ENCODE measurements at places on chromosomes 12 and 14. TPM values are rescaled to one million over a fixed set of nuclear protein-coding genes. Genes with fewer than 3 reads are reported as not detected.
A peak's percentile ranks its signal among the peaks of the same experiment; 100 is the strongest.

- peak overlapping the region; percentile 59 for H3K27ac ChIP-seq
- no peaks in the 10 kb centered on the region for H3K36me3 ChIP-seq
- peak; percentile 19 for DNase-seq
- peaks cover 3% of the 10 kb centered on the region for H3K4me1 ChIP-seq
- no peaks in the 10 kb centered on the region for H3K27me3 ChIP-seq
Observed at GRCh38 chr14:23286902-23287479, 1.1 kb upstream of the HOMEZ start.

GRCh38 chr12:47383942-47384341, 304.2 kb upstream of the AMIGO2 start:
- H3K4me3 ChIP-seq, result no peak overlapping the region
- no peak overlapping the region for H3K27ac ChIP-seq
- H3K27me3 ChIP-seq, result no peaks in the 10 kb centered on the region

- no peak overlapping the region for H3K4me3 ChIP-seq
- no peak for DNase-seq
- peaks cover 15% of the 10 kb centered on the region for H3K36me3 ChIP-seq
- H3K27me3 ChIP-seq, result no peaks in the 10 kb centered on the region
- no peak overlapping the region for H3K27ac ChIP-seq
- peaks cover 49% of the 10 kb centered on the region for H3K4me1 ChIP-seq
Observed at GRCh38 chr14:95503365-95504134, 12.9 kb downstream of the SYNE3 start.

Gene CLEC1A
- not detected for total RNA-seq

- H3K4me3 ChIP-seq, result no peak overlapping the region
- DNase-seq, result peak; percentile 30
- H3K27ac ChIP-seq, result peak overlapping the region; percentile 80
- peaks cover 38% of the 10 kb centered on the region for H3K4me1 ChIP-seq
- no peaks in the 10 kb centered on the region for H3K27me3 ChIP-seq
Observed at GRCh38 chr14:69687606-69688298, 76.4 kb downstream of the SUSD6 start.

DNA sequence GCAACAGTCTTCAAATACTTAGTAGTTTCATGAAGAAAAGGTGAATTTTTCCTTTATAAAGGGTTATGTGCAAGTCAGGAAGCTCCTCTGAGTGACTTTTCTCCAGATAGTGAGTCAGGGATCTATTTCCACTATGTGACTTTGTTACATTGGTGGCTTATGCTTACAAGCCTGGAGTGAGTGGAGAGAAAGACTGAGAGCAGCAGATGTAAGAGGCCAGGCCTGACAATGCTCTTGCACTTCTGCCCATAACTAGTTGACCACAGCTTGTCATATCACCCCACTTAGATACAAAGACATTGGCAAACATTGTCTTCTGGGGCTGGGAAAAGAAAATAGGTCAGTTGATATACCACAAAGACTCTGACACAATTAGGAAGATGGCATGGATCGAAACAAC, 236.5 kb downstream of the PDZRN4 start:
- H3K27ac ChIP-seq, result no peak overlapping the region
- H3K36me3 ChIP-seq, result no peaks in the 10 kb centered on the region
- no peaks in the 10 kb centered on the region for H3K27me3 ChIP-seq
- DNase-seq, result peak; percentile 15
- no peak overlapping the region for H3K4me3 ChIP-seq
- H3K4me1 ChIP-seq, result no peaks in the 10 kb centered on the region

Gene AKAP5
- 2.5 TPM for total RNA-seq

DNA sequence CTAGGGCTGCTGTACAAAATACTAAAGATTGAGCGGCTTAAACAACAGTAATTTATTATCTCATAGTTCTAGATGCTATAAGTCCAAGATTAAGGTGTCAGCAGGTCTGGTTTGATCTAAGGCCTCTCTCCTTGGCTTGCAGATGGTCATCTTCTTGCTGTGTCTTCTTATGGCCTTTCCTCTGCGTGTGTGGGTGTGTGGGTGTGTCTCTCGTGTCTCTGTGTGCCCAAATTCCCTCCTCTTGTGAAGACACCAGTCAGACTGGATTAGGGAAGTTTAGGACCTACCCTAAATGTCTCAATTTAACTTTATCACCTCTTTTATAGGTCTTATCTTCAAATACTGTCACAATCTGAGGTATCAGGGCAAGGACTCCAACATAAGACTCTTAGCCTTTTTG, 28.3 kb downstream of the DDHD1 start:
- no peak overlapping the region for H3K4me3 ChIP-seq
- no peaks in the 10 kb centered on the region for H3K36me3 ChIP-seq

Gene CCDC196
- not detected for total RNA-seq

- no peaks in the 10 kb centered on the region for H3K27me3 ChIP-seq
- H3K27ac ChIP-seq, result no peak within 1 kb of the TSS
- no peak within 1 kb of the TSS for H3K4me3 ChIP-seq
- DNase-seq, result peak; percentile 91
- H3K36me3 ChIP-seq, result no peaks in the 10 kb centered on the region
Observed at GRCh38 chr12:109020796-109021380, at the start of gene SVOP. Gene SVOP (minus strand): TSS chr12:109021068. CDS start chr12:109020868, 200 bp downstream.

Gene TBC1D30
- total RNA-seq, result 4.3 TPM

- DNase-seq, result no peak
- no peak overlapping the region for H3K27ac ChIP-seq
- H3K36me3 ChIP-seq, result no peaks in the 10 kb centered on the region
- H3K4me1 ChIP-seq, result no peaks in the 10 kb centered on the region
Observed at GRCh38 chr12:79358716-79359300, 332.0 kb downstream of the PAWR start.

Gene GABARAPL1
- total RNA-seq, result 36.8 TPM

Gene CLEC14A
- 21.9 TPM for total RNA-seq

DNA sequence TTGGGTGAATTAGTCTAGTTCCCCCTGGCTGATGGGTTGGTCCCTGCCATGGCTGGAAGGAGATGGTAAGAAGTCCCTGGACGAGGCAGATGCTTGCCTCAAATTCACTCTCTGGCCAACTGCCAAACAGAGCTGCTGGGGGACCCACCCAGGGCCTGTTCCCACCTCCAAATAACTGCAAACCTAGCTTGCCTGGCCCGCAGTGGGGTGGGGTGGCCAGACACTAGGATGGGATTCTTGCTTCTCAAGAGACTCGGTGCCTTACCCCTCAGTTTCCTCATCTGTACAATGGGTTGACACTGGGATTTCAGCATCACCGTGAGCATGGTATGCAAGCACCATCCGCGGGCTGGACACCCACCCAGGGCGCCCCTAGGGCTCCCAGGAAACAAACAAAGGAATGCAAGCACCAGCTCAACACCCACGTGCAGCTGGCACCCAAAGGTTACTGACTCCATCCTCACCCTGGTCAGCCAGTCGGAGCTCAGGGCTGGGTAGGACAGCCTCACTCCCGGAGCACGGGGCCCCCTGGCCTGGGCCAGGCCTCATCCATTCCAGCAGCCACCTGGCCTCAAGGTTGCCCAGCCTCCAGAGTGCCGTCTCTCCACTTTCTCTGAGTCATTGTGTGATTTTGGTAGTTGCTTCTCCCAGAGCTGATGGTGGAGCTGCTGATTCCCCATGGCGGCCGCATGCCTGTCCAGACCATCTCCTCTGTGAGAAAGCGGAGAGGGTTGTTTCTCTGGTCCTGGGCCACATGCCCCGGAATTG, 205.2 kb upstream of the RTL1 start:
- H3K4me3 ChIP-seq, result no peak overlapping the region
- H3K36me3 ChIP-seq, result no peaks in the 10 kb centered on the region
- H3K27me3 ChIP-seq, result no peaks in the 10 kb centered on the region
- DNase-seq, result no peak
- H3K4me1 ChIP-seq, result no peaks in the 10 kb centered on the region
- no peak overlapping the region for H3K27ac ChIP-seq

DNA sequence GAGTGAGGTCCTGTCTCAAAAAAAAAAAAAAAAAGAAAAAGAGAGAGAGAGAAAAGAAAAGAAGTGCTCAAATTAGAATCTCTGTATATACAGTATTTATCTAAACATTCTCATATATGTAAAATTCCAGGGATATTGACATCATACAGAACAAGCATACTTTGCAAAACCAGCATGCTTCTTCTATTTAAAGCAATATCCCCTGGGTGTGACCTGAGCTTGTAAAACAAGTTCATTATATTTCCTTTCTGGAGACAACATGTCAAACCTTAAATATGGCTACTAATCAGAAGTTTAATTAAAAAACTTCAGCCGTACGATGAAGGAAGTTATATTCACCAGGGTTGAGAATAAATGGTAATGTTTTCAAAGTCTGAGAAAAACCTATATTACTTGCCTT, 175.8 kb upstream of the HMGA2 start:
- H3K27me3 ChIP-seq, result no peaks in the 10 kb centered on the region
- DNase-seq, result no peak
- H3K4me3 ChIP-seq, result no peak overlapping the region
- H3K36me3 ChIP-seq, result no peaks in the 10 kb centered on the region
- no peaks in the 10 kb centered on the region for H3K4me1 ChIP-seq

- no peak overlapping the region for H3K4me3 ChIP-seq
- no peak for DNase-seq
- no peaks in the 10 kb centered on the region for H3K4me1 ChIP-seq
- H3K27me3 ChIP-seq, result no peaks in the 10 kb centered on the region
- H3K27ac ChIP-seq, result no peak overlapping the region
- H3K36me3 ChIP-seq, result no peaks in the 10 kb centered on the region
Observed at GRCh38 chr14:24057271-24057670, 5.5 kb downstream of the CARMIL3 start.

All from SJCRH30 (cell line).